ENCODE measurements at places on chromosomes 11 and 22.

GRCh38 chr11:123231777-123232176 lies 36.7 kb upstream of the CLMP start:
- no peak for DNase-seq

- no peak for DNase-seq
Measured at GRCh38 chr22:40256516-40256915, 78.8 kb downstream of the TNRC6B start.

- no peak for DNase-seq
Measured at GRCh38 chr11:45915446-45915845, 2.2 kb downstream of the PEX16 start.

DNA sequence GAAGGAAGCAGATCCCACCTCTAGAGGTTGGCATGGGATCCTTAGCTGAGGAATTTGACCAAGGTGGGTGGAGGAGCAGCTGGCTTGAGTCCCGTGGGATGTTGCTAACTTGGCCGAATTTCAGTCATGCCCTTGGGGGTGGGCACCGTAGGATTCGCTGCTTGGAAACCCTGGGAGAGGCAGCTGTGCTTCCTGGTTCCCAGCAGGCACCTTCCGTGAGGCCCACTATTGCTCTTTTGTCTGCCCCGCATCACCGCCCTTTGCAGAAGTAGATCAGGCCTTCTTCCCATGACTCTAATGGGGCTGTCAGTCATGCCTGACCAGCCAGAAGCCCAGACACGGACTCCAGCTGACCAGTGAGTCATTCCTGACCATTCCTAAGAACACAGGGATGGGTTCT lies 292.3 kb upstream of the SYN3 start:
- DNase-seq = no peak

DNA sequence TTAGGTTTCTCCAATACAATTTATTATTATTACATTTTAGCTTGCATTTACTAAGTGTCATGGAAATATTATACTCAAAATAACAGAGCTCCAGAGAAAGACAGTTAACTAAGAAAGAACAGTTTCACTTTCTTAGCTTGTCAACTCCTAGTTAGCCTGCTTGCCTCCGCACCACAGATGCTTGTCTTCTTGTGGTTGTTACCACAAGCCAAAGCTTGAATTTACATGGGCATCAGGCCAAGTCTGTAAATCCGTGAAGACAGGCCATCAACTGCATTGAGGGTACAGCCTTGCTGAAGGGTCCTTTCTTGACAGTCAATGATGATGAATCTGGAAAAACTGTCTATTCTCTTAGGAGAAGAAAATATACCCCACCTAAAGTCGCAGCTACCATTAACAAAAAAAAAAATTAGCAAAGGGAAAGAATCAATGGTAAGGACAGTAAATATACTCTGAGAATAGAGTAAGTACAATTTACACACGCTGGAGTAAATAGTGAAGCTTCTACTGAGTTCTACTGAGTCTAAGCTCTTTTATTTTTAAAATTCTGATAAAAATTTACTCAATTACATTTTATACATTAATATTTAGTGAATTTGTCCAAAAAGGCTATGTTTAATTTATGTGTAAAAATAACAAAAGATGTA lies 15.6 kb upstream of the DENND5A start:
- DNase-seq = no peak

GRCh38 chr11:79262221-79262620 lies 178.6 kb downstream of the TENM4 start:
- DNase-seq = no peak

DNA sequence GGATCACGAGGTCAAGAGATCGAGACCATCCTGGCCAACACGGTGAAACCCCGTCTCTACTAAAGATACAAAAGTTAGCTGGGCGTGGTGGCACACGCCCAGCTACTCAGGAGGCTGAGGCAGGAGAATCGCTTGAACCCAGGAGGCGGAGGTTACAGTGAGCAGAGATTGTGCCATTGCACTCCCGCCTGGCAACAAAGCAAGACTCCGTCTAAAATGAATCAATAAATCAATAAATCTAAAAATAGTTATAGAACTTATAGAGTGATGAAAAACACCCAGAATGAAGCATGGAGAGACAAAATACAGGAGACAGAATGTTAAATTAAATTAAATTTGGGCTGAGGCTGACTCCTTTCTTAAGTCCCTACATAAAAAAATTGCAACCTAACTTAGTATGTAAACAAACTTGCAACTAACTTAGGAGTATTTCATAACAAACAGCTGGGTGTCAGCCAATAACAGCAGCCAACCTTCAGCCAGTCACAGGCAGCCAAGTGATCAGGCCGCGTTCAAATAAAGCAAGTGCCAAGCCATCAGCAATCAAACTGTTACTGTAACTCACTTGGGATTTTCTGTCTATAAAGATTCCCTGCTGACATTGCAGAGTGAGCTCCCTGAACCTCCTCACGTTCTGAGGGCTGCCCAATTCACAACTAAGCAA lies 7.3 kb upstream of the TP53AIP1 start:
- no peak for DNase-seq

DNA sequence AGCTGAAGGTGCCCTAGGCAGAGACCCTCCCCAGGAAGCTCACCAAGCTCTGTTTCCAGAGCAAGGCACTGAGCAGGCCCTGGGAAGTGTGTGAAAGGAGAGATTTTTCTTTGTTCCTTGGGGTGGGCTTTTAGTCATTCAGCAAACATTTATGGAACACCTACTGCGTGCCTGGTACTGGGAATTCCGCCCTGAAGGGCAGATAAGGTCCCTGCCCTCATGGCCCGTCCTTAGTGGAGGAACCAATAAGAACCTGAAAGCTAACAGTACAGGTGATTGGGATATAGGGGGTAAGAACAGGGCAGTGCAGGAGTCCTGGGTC lies 3.9 kb downstream of the TMEM134 start:
- no peak for DNase-seq

DNA sequence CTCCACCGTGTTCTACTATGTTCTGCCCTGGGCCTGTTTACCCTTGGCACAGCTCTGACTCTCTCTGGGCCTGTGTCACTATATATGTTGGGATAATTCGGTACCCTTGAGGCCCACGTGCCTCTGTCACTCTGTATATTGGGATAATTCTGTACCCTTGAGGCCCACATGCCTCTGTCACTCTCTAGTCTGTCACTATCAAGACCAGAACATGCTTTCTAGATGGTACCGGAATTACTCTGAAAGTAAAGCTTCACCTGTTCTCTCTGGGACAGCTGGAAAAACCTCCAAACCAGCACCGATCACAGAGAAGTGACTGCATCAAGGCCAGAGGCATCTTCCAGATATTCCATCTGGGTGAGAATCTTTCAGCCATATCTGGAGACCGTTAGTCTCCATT lies 9.3 kb upstream of the FCHSD2 start:
- DNase-seq = no peak

DNA sequence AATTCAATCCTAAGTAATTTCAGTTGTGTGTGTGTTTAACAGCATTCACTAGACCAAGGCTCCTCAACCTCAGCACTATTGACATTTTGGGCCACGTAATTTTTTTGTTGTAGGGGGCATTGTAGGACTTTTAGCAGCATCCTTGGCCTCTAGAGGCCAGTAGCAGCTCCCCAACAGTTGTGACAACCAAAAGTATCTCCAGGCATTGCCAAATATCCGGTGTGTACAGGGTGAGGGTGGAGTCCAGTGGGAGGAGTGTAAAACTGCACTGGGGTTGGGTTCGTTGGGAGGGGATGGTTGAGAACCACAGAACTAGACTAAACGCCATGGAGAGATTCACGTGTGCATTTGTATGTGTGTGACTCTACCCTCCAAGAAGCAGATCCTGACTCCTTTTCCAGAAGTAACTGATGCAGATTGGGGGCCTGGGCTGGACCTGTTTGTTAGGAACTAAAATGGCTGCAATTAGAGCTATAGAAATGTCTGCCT lies 5.9 kb upstream of the PHF21A start:
- peak; percentile 85 for DNase-seq

- DNase-seq = no peak
Measured at GRCh38 chr11:26142891-26143290, 189.0 kb upstream of the ANO3 start.

DNA sequence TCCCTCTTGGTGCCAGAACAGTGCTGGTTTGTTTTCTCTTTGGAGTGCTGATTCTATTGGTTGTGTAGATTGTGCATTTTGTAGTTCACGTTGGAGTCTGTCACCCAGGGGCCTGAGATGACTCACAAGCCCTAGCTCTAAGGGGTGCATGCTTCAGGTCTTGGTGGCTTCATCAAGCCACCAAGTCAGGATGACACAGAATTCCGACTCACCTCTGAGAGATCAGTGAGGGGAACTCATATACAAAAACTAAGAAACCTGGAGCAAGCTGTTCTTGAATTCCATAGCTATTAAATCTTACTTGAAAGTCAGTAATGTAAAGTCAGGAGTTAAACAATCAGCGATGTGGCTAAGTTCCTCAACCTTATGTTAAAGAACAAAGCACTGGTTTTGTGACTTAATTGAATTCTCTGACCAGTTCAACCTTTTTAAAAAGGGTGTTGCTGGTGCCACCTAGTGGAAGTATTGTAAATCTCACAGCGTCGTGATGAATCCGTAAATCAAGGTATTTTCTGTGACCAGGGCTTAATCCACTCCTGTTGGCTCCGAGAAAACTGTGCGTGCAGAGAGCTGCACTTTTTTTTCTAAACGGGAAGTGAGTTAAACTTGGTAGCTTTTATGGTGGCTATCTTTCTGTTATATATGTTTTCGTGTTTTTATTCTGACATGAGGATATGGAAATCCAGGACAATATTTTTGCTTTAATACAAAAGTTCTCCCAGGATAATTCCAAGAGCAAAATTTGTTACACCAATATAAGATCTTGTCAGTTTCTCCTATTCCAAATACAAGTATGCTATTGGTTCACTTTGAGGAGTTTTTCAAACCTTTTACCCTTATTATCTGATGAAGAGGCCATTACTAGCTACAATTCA lies 14.6 kb downstream of the MMP13 start:
- peak; percentile 95 for DNase-seq

- DNase-seq = no peak
Measured at GRCh38 chr11:92130421-92130831, 94.2 kb upstream of the FAT3 start.

- no peak for DNase-seq
Measured at GRCh38 chr11:11786771-11787170, 55.0 kb upstream of the USP47 start.

DNA sequence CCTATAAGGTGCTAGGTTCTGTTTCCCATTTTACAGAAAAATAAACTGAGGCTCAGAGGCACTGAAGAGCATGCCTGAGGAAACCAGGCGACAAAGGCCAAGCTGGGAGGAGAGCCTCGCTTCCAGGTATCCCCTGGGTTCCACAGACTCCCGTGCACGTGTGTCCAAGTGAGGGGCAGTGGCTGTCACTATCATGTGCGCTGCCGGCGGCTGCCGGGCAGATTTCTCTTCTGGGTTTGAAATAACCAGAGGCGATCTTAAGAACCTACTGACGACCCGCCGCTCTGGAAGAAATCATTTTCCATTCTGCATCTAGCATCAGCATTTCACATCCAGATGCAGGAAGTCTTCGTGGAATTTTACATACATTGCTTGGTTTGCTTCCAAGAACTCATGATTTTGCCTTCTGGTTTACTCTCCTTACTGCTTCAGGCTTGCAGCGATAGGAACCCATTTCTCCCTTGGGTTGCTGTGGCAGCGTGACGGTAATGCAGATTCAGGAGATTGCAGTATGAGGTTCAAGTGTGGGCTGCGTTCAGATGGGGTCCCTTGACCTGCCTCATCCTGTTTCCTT lies 28.6 kb downstream of the ARHGAP8 start:
- no peak for DNase-seq

DNA sequence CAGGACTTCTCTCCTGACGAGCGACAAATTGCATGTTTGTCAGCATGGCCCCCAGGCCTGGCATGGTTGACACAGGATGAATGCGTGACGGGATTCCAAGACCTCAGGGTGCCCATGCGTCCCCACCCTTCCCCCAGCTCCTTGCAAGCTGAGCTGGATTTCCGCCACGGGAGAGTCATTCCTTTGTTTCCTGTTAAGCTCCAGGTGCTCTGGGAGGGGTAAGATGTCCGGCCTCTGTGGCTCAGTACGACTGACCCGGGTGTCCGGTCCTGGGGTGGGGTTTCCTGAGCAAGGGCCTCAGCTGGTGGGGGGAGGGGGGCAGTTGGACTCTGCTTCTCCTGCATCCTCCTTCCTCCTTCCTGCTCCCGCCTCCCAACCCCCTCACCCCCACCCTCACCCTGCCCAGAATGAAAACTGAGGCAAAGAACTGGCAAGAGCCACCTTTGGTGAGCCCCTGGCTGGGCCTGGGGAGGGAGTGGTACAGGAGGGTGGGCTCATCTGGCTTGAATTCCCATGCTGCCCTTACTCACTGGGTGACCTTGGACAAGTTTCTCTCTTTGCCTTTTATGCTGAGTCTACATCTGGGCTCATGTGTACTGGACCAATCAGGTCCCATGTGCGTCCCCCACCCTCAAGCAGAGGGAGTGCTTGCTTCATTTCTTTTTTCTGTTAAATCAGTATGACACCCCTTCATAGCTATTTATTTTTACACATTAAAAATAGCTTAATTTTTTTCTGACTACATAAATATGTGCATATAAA lies 2.5 kb downstream of the CDC42EP2 start:
- no peak for DNase-seq

Data from inflammatory macrophage treated with lipopolysaccharide for 1 hour (primary cell).